Occipital lobe (tissue), 3 donors: ENCODE measurements at places on chromosomes 3 and 15. TPM values are rescaled to one million over a fixed set of nuclear protein-coding genes. Genes with fewer than 3 reads are reported as not detected.

The SYNM gene
- 6.6 TPM for total RNA-seq

DNA sequence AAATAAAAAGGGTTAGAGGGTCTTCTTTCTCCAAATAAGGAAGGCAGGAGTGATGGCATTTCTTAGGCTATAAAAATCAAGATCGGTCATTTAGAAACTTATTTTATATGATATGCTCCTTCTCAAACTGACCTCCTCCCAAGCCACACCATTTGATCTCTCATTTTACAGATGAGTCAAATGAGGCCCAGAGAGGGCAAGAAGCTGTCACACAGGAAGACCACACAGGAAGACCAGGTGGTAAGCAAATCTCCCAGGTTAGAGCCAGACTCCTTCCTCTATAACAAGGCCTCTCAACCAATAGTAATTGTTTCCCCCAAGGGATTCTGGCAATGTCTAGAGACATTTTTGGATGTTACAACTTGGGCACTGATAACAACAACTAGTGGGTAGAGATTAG, 13.8 kb downstream of the TLE3 start:
- no peak for DNase-seq

GRCh38 chr3:65531499-65531898, 507.2 kb downstream of the MAGI1 start:
- no peak for DNase-seq

DNA sequence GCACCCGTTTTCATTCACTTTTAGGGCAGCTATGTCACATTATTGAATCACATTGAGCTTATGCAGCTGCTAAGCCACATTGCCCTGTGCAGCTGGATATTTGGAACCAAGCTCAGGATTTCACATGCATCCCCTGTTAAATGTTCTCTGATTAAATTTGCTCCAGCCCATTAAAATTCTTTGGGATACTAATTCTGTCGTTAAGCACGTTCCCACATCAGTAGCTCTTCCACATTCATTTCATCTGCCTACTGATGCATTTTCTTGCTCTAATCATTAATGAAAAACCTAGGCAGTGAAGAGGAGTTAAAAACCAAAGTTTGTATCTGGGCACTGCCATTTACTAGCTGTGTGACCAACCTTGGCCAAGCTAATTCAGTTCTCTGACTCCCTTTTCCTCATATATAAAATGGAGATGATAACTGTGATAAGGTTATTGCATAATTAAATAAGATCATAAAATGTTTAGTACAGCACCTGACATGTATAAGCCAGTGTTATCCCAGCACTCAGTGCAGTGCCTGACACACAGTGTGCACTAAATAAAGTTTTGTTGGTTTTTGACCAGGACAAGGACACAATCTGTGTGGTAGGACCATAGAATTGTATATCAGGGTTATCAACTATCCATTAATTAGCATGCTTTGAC, 222.2 kb upstream of the ATP11B start:
- no peak for DNase-seq

DNA sequence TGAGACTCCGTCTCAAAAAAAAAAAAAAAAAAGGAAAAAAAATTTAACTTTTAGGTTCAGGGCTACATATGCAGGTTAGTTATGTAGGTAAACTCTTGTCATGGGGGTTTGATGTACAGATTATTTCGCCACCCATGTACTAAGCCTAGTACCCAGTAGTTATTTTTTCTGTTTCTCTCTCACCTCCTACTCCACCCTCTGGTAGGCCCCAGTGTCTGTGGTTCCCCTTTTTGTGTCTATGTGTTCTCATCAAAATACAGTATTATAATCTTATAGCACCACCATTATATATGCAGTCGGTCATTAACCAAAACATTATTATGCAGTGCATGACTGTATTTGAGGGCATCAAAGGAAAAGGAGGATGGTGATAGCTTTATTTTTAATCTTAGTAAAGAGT, 47.3 kb downstream of the CHP1 start:
- DNase-seq: no peak
